Heart right ventricle (tissue), 16 donors: ENCODE measurements at places on chromosomes 3 and 15. TPM values are rescaled to one million over a fixed set of nuclear protein-coding genes. Genes with fewer than 3 reads are reported as not detected.

Gene GOLGA8S
- polyA plus RNA-seq: 0.03 TPM

- no peak for DNase-seq
These were observed 14.1 kb upstream of the ANXA2 start for GRCh38 chr15:60411774-60412425.

Gene TERC
- polyA plus RNA-seq: 0.20 TPM

DNA sequence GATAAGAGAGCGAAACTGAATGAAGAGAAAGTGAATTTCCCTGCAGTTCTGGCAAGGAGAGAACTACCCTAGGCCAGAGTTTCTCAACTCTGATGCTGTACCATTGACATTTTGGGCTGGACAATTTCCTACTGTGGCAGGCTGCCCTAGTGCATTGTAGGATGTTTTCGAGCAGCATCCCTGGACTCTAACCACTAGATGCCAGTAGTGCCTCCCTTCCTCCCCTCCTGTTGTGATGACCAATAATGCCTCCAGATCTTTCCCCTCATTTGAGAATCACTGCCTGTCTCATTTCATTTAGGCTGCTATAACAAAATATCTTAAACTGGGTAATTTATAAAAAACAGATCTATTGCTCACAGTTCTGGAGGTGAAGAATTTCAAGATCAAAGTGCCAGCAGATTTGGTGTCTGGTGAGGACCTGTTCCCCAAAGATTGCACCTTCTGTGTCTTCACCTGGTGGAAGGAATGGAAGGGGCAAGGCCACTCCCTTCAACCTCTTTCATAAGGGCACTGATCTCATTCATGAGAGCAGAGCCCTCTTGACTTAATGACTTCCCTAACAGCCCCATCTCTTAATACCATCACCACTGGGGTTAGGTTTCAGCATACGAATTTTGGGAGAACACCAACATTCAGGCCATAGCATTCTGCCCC is 188.9 kb upstream of the MEIS2 start:
- DNase-seq: no peak

Gene RNU5B-1
- polyA plus RNA-seq: not detected

DNA sequence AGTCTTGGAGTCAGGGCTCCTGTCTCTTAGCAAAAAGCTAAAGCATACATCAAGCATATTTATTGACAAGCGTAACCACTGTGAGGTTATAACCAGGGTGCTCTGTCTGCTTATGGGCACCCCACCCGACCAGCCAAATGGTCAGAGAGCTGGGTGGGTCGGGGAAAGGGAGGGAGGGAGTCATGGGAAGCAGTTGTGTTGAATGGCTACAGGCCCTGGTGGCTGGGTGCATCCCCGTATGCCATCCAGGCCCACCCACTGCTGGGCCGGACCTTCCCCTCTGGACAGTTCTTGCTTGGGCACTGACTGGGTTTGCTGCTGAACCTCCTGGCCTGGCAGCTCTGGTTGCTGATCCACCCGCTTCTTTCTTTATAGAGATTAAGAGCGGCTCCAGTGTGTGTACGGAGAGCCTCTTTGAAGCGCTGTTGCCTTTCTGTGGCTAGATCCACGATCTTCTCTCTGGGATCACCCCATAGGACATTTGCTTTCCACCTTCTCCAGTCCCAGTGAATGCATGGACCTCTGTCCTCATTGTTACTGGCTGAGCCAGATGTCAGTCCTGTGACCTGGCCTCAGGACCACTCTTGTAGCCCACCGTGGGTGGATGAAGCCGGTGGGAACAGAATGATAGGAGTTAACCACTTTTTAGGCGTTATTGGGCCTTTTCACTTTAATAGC is 59.6 kb downstream of the SMAD3 start:
- DNase-seq: no peak

DNA sequence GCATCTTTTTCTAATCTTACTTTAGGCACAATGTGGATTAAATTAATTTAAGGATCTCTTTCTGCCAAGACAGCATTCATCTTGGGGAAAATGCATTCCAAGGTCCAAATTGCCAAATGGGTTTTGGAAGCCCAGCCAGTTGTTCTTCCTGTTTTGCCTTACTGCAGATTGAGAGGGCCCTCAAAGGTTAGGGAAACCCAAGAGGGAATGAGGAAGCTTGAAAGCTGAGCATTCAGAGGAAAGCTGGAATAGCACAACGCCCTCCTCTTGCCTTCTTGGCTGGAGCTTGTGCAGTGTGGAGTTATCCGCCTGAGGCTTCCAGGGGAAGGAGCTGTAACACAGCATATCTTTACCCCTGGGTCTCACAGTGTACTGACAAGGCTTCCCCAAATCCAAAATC is 18.2 kb upstream of the SACM1L start:
- DNase-seq: no peak

DNA sequence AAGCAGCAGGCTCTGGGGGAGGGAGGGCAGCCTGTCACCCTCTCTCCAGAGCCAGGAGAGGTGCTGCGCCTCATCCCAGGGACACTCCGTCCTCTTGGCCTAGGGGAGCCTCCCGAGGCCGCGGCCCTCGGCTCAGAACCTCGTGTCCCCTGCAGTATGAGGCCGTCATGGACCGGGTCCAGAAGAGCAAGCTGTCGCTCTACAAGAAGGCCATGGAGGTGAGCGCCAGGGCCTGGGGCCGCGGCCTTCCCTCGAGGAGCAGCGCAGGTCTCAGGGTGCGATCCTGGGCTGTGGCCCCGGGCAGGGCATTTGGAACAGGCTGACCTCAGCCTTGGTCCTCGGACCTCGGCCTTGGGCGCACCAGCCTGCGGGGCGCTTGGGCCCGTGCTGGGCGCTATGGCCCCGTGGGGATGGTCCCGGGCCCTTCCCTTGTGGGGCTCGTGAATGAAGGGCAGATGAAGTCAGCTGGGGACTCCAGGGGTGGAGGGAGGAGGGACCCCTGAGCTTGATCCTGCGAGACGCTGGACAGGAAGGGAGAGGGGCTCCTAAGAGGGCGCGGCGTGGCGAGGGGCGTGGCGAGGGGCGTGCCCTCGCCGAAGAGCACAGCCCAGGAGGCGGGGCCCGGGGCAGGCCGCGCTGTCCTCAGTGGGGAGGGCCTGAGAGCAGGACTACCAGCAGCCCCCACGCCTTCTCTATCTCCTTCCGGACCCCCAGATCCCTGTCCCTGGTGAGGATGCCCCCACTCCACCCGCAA is 32.9 kb downstream of the PSTPIP1 start:
- DNase-seq: no peak

DNA sequence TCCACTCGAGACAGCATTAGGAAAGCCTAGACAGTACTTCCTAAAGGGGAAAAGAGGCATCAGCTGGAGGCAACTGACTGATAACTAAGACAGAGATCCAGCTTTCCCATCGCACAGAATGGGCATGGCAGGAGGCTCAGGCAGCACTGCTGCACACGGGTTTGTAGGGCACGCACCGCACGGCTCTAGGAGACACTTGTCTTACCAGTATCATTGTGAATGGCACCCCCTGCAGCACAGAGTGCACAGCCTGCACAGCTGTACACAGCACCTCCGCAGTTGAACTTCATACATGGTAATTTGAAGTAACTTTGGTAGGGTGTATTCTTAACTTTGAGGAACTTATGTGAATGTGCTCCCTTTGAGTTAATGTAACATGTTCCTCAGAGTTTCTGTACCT is 281.6 kb downstream of the PLCL2 start:
- no peak for DNase-seq

GRCh38 chr3:81743096-81744025 is 18.1 kb downstream of the GBE1 start:
- DNase-seq: peak; percentile 46

DNA sequence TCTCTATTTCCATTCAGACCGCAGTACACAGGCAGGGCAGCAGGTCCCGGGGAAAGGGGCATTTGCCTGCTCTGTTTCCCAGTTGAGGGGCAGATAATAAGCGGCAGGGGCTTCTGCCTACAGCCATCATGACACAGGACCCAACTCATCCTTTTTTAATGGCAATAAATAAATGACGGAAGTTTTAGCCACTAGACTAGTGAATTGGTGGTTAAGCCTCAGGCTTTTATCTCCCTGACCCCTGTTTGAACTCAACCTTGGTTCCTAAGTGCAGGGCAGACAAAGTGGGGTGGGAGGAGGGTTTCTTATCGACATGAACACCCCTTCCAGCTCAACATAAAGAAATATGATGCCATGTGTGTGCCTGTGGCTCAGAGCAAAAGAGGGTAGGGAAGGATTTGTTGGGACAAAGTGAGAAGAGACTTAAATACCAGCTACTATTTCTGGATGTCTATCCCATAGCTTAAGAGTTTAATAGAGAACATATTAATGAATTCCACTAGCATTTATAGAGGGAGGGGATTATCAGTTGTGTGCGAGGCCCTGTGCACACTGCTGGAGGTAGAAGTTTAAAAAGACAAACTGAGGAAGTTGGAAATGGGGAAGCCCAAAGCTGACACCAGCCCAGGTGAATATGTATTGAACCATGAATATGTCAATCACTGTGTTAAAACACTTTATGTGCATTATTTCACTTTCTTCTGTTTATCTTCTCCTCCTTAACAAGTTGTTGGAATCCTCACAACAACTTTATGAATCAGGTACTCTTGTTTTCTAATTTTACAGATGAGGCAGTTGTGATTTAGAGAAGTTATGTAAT is 939.4 kb downstream of the MCTP2 start:
- no peak for DNase-seq

Gene RASL12
- 13.1 TPM for polyA plus RNA-seq

Gene GPR15
- polyA plus RNA-seq: not detected

Gene CMSS1
- 43.1 TPM for polyA plus RNA-seq

DNA sequence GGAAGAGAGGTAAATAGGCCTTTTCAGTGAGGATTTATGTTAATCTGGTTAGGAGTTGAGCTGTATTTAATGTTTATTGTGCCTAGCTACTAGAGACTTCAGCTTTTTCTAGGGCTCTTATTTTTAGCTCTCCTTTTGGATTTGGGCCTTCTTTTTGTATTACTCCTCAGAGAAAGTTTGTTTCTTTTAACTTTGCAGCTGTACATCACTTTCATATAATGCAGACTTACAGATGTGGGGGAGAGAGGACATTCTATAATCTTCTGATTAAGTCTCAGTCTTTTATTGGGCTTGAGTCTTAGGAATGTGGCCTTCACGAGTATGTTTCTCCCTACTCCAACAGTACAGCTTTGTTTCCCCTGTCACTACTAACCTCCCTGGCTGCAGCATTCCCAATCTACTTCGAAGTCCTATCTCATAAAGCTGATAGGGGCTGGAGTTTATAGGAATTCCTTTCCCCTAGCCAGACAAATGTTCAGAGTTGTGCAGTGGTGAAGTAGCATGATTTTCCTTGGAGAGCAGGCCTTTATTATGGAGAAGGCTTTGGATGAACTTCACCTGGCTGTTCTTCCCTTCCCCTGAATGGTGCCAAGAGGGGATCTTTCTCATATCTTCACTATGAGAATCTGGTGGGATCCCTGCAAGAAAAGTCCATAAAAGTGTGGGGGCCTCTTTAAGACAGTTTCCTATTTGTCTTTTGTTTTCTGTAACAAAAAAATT is 82.2 kb upstream of the CBLB start:
- no peak for DNase-seq

GRCh38 chr3:43286841-43287499 is 630 bp downstream of the SNRK start:
- no peak for DNase-seq

Gene KBTBD8
- polyA plus RNA-seq: 1.4 TPM

GRCh38 chr3:57890874-57891273 is 117.3 kb upstream of the FLNB start:
- DNase-seq: no peak

DNA sequence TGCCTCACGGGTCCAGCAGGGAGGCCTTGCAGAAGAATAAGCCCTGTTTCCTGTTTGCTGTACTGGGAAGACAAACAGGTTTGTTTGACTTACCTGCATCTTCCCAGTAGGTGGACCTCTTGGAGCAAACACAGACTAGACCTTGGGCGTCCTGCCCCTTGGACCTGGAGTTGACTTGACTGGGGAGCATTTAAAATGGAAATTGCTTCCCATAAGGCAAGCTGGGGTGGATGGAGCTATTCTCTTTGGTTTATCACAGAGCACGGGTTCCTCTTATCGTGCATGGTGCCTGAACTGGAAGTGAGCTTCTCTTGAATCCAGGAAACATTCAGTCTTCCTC is 151.4 kb downstream of the RPLP1 start:
- DNase-seq: no peak

- no peak for DNase-seq
These were observed 352.6 kb downstream of the NLGN1 start for GRCh38 chr3:173750095-173750494.

DNA sequence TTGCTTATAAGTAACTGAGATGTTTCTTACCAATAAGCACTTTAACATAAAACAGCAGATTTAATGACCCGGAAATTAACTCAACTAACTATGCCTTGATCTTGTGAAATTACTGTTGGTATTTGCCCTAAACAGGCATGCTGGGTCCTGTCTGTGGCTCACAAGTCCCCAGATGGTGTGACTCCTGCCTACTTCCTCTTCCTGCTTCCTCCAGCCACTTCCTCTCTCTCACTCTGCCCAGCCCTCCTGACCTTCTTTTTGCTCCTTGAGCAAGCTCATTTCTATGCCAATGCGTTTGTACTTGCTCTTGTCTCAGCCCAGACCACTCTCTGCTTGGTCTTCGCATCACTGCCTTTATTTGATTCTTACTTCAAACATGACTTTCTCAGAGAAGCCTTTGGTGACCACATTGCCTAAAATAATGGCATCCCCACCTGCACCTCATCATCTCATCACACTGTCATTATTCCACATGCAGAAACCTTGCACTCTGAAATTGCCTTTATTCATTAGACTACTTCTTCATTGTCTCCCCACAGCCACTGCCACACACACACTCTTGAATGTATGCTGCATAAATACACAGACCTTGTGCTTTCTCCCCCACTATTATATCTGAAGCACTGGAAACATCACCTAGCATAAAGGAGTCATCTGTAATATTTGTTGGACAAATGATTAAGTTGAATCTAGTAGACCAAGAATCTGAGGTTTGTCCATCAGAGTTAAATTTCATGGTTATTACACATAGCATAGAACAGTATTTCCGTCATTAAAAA is 256.3 kb upstream of the SEMA6D start:
- no peak for DNase-seq

GRCh38 chr3:150079029-150079739 is 108.5 kb upstream of the PFN2 start:
- no peak for DNase-seq

Gene SLC7A14
- not detected for polyA plus RNA-seq

Gene NMB
- 2.3 TPM for polyA plus RNA-seq

Gene AADAC
- polyA plus RNA-seq: 0.01 TPM

Gene MTFMT
- 5.5 TPM for polyA plus RNA-seq

- no peak for DNase-seq
These were observed 1.5 kb downstream of the SLC15A2 start for GRCh38 chr3:121895736-121896135.

- DNase-seq: no peak
These were observed 43.2 kb downstream of the MINAR1 start for GRCh38 chr15:79475306-79475705.

GRCh38 chr3:40055361-40055760 is 246.0 kb downstream of the MYRIP start:
- no peak for DNase-seq

DNA sequence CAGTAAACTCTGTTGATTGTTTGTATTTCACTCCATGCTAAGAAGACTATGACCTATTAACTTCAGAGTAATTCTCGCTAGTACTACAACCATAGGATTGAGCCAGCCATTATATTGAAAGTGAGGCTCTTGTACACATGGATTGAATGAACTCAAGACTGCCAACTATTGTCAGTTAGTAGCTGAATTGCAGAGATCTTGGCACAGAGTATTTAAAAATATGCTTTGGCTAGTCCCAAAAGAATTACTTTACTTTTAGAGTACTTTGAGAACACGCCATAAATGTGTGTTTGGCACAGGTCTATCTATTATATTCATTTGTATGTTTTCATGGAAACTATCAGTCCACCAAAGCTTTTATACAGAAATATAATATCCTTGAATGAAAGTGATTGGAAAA is 226.7 kb upstream of the DCBLD2 start:
- DNase-seq: no peak
